ENCODE measurements at places on chromosomes 12 and 14. TPM values are rescaled to one million over a fixed set of nuclear protein-coding genes. Genes with fewer than 3 reads are reported as not detected.

GRCh38 chr14:100784523-100785337, 41.2 kb upstream of the MEG3 start:
- H3K27me3 ChIP-seq = no peaks in the 10 kb centered on the region
- H3K4me3 ChIP-seq = no peak overlapping the region
- no peaks in the 10 kb centered on the region for H3K36me3 ChIP-seq
- no peaks in the 10 kb centered on the region for H3K4me1 ChIP-seq
- DNase-seq = no peak

TAS2R20 gene
- total RNA-seq = 0.50 TPM

DDX54 gene
- 55.6 TPM for total RNA-seq

RNASE7 gene
- total RNA-seq = not detected

RCOR1 gene
- 22.1 TPM for total RNA-seq

Measured in activated CD4-positive, alpha-beta memory T cell treated with anti-CD3 and anti-CD28 coated beads, Interleukin-2, amount 10 ng/mL, durations not matched to agents 7 days and 5 days (primary cell).